ENCODE measurements at places on chromosomes 1 and 21. TPM values are rescaled to one million over a fixed set of nuclear protein-coding genes. Genes with fewer than 3 reads are reported as not detected.

RAB42 gene
- 4.7 TPM for total RNA-seq

KRTAP19-3 gene
- not detected for total RNA-seq

- H3K27ac ChIP-seq, result no peak overlapping the region
- H3K27me3 ChIP-seq, result peaks cover 67% of the 10 kb centered on the region
These were observed 364.2 kb upstream of the ST6GALNAC5 start for GRCh38 chr1:76503100-76503499.

DNA sequence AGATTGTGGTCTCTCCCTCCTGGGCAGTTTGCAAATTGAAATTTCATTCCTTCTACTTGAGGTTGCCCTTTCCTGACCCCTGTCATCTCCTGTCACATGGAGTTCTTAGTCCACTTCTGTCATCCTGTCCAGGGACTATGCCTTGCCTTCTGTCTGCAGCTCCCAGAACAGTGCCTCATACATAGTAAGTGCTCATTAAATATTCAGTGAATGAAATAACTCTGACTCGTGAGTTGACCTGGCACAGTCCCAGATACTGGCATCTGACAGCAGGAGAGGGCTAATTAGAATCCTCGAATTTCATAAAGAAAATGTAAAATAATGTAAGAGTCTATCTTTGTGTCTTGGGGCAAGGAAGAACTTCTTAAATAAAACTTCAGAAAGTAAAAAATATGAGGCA lies 50.8 kb downstream of the CNIH3 start:
- no peaks in the 10 kb centered on the region for H3K4me1 ChIP-seq
- H3K36me3 ChIP-seq, result no peaks in the 10 kb centered on the region
- no peak overlapping the region for H3K4me3 ChIP-seq
- DNase-seq, result no peak
- H3K27me3 ChIP-seq, result no peaks in the 10 kb centered on the region

DNA sequence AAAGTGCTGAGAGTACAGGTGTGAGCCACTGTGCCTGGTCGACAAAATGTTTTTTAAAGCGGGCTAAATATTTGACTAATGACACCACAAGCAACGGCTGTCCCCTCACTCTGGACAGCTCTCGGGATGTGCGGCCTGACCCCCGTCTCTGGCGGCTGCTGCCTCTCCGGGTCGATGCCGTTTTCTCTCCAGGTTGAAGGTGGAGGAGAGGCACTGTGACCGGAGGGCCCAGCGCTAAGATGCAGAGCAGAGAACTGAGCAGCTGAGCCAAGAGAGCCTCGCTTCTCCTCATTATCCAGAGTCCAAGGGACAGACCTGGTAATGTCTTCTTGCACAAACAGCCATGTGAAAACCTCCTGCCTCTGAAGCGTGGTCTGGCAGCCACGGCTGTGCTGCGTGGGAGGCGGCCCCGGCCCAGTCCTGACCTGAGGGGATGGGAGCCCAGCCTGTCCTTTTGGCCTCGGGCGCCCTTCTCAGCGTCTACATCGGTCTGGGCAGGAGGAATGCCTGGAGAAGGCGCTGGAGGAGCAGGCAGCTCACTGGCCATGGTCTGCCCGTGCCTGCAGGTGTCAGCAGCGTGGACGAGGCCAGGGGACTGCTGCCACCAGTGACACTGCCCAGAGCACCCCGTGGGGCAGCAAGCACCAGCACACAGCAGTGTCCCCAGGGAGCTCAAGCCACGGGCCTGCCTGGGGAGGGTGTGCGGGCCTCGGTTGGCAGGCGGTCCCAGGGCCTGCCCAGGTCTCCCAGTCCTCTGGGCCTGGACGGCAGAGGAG lies 10.3 kb downstream of the MORN1 start:
- H3K27ac ChIP-seq, result no peak overlapping the region
- DNase-seq, result no peak
- H3K27me3 ChIP-seq, result no peaks in the 10 kb centered on the region
- no peaks in the 10 kb centered on the region for H3K36me3 ChIP-seq
- no peaks in the 10 kb centered on the region for H3K4me1 ChIP-seq
- no peak overlapping the region for H3K4me3 ChIP-seq

DNA sequence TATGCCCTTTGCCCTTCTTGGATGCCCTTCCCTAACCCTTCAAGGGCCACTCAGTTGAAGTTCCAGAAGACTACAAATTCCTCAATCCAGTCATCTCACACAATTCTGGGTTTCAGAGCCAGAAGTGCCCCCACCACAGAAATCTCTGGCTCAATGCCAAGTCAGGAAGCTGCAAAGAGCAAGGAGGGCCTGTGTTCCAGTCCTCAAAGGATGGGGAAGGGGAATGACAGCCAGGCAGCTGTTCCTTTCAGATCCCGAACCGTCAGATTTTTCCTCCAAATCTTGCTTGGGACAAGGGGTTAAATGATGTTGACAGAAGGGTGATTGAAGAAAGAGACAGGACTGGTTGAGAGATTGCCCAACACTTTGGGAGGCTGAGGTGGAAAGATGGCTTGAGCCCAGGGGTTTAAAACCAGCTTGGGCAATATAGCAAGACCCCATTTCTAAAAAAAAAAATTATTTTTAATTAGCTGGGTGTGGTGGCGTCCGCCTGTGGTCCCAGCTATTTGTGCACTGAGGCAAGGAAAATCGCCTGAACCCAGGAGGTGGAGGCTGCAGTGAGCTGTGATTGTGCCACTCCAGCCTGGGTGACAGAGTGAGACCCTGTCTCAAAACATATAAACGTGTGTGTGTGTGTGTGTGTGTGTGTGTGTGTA lies 716 bp upstream of the HPDL start:
- H3K36me3 ChIP-seq, result no peaks in the 10 kb centered on the region
- H3K4me1 ChIP-seq, result peaks cover 9% of the 10 kb centered on the region
- no peak for DNase-seq
- H3K27ac ChIP-seq, result no peak overlapping the region
- no peaks in the 10 kb centered on the region for H3K27me3 ChIP-seq
- no peak overlapping the region for H3K4me3 ChIP-seq

DNA sequence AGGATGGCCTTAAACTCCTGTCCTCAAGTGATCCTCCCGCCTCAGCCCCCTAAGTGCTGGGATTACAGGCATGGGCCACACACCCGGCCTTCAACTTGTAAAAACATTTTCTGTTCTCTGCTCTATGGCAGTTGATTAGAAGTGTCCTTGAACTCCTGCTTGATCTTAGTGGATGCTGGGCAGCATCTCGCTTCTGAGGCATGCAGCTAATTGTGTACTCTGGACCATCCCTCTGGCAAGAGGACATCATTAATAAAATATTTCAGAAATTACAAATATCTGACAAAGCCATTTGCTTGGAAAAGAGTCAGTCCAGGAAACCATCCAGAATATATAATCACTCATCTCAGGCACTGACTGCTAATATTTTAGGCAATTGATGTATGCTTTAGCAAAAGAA lies 8.1 kb downstream of the NGF start:
- DNase-seq, result peak; percentile 29
- H3K27me3 ChIP-seq, result no peaks in the 10 kb centered on the region
- H3K4me3 ChIP-seq, result no peak overlapping the region
- H3K27ac ChIP-seq, result peak overlapping the region; percentile 27
- H3K36me3 ChIP-seq, result no peaks in the 10 kb centered on the region

Data from PC-3 (cell line).